ENCODE measurements at places on chromosomes 12 and 14. TPM values are rescaled to one million over a fixed set of nuclear protein-coding genes. Genes with fewer than 3 reads are reported as not detected.
A peak's percentile ranks its signal among the peaks of the same experiment; 100 is the strongest.

Gene VDR
- 1.1 TPM for total RNA-seq

Gene CBLN3
- total RNA-seq, result 0.07 TPM

Gene DNAL1
- total RNA-seq, result 7.6 TPM

Gene EFS
- total RNA-seq, result 18.9 TPM

Gene PDZRN4
- 0.90 TPM for total RNA-seq

DNA sequence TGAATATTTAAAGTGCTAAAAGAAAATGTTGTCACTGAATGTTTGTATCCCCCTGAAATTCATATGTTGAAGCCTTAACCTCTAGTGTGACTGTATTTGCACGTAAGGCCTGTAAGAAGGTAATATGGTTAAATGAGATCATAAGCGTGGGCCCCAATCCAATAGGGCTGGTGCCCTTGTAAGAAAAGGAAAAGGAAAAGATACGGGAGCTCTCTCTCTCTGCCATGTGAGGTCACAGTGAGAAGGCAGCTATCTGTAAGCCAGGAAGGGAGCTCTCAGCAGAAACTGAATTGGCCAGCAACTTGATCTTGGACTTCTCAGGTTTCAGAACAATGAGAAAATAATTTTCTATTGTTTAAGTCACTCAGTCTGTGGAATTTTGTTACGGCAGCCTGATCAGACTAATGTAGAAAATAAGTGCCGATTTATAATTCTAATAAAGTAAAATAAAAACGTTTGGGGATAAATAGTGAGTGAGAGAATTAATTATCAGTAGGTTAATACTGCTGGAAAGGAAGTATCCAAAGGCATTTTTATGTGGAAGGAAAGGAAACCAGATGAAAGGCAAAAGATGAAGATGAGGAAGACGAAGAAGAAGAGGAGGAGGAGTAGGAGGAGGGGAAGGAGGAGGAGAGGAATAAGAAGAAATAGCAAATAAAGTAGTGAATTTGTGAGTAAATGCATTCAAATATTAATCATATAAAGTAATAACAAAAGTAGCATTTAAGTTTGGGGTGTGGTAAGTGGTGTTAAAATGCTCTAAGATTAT lies 188.5 kb upstream of the KRR1 start:
- peak; percentile 48 for DNase-seq

GRCh38 chr12:131511391-131511802 lies 199.5 kb upstream of the SFSWAP start:
- peak; percentile 34 for DNase-seq

DNA sequence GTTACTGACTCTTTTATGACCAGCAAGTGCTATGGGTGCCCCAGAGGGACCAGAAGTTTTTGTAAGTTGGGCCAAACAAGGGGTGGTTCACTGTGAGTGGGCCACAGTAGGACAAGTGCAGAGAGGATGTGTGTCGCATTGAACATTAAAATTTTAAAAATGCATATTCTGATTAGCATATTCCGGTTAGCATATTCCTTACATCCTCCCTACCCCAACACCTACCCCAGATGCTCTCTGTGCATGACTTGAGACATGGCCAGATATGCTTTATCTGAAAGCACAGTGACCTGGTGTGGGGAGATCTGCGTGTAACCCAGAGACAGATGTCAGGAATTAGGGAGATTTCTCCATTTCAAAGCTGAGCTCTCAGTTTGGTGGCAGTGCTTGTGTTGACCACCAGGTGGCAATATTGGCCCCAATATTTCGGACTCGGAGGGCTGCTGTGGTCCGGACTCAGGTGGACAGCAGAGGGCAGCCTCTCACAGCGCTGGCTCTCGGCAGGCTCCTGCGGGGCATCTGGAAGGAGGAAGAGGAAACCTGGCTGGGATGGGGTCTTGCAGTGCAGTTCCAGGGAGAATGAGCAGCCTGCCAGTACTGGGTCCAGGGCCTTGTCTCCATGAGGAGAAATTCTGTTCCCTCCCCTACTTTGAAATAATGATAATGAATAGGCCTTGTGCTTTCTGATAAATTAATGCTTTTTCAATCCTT lies 1.6 kb upstream of the CEBPE start:
- DNase-seq, result peak; percentile 95

DNA sequence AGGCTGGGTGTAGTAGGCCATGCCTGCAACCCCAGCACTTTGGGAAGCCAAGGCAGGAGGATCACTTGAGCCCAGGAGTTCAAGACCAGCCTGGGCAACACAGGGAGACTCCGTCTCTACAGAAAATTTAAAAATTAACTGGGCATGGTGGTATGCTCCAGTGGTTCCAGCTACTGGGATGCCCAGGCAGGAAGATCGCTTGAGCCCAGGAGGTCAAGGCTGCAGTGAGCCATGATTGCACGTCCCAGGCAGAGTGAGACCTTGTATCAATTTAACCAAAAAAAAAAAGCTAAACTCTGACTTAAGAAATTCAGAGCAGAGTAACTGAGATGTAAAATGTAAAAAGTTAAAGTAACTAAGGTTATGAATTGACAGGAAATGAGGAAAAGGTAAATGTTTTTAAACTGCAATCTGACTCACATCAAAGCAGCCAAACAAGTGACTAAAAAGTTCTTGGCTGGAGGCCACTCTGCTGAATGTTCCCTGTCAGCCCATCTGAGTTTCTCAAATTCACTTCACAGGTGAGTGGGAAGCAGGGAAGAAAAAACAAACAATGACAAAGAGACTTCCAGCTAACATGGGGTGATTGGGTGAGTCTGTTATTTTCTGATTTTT lies 21.3 kb downstream of the PRKD1 start:
- no peak for DNase-seq

DNA sequence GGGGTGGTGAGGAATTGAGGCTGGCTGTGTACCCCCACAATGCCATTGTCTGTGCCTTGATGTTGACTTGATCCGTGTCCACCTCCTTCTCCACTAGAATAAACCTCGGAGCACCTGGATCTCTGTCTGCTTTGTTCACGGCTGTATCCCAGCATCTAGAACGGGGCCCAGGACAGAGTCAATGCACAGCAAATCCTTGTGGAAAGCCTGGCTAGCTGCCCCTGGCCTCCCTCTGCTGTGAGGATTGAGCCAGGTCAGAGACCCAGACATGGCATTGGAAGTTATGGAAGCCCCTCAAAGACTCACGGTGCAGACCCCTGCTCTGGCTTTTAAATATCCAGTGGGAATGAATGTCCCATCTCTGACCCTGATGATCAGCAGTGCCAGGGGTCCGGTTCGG lies 109.2 kb downstream of the SCARB1 start:
- DNase-seq, result no peak

GRCh38 chr12:96054244-96054610 lies 18.8 kb upstream of the LTA4H start:
- no peak for DNase-seq

DNA sequence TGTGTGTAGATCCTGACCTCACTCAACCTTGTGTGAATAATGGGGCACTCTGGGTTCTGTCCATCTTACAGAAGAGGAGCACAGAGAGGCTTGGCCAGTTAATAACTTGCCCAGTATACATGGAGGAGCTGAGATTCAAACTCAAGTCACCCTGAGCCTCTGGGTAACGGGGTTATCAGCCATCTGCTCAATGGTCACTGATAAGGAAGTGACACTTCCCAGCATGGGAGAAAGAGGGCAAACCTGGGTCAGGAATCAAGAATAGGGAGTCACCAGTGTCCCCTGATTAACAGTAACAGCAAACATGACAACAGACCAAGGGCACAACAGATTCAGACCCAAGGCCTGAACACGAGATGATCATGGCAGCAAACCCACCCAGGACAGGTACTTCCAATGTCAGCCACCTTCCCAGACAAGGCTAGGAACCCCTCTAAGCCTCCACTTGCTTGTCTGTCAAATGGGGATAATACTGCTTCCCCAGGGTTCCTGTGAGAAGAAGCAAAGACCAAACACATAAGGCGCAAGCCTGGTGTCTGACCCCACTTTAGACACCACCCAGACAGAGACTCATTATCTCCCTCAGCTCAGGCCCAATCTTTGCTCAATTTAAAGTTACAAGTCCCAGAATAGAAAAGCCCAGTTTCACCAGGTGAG lies 3.6 kb downstream of the CCDC85C start:
- DNase-seq, result no peak

- no peak for DNase-seq
These were observed 43.3 kb upstream of the GPR132 start for GRCh38 chr14:105108516-105108864.

DNA sequence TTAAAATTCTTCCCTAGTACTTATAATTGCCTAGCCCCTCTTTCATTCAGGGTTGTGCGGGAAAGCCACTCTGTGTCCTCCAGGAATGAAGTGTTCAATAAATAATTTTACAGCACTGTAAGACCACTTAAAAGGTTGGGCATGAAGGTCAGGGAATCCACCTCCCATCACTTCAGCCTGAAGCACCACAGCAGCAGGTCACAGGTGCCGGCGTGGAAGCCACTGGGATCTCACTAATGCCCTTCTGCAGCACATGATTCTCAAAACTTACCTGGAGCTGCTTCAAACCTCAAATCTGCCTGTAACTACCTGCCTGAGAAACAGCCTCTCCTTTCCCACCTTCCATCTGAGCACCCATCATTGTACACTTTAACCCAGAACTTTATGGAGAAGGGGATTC lies 159.5 kb downstream of the ANO4 start:
- DNase-seq, result no peak

DNA sequence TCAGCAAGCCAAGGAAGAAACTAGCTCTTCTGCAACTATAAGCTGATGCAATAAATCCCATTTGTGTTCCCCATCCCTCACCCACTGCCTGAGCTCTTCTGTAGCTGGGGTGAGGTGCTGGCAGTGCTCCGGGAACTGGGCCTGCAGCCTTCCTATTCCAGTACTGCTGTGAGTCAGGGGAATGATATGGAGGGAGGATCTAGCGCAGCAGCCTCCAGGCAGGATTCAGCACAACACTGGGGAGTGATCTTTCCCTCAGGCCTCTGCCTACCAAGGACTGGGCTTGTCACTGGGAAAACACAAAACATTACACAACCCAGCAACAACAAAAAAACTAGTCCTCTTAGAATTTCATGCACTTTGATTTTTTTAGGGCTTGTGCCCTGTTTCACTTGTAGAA lies 58.7 kb downstream of the ST8SIA1 start:
- no peak for DNase-seq
